GM23338 (cell line): ENCODE measurements at places on chromosomes 7 and 10. TPM values are rescaled to one million over a fixed set of nuclear protein-coding genes. Genes with fewer than 3 reads are reported as not detected.
A peak's percentile ranks its signal among the peaks of the same experiment; 100 is the strongest.

- H3K4me3 ChIP-seq: no peak overlapping the region
- peaks cover 28% of the 10 kb centered on the region for H3K4me1 ChIP-seq
Measured at GRCh38 chr10:70448236-70448635, 6.8 kb upstream of the NODAL start.

Gene BLNK
- total RNA-seq: not detected in 2 replicates

Gene GIMAP8
- not detected in 2 replicates for total RNA-seq

Gene ITGB1
- 439 and 441 TPM in 2 replicates for total RNA-seq

GRCh38 chr7:36361227-36361626, 28.4 kb upstream of the ANLN start:
- peaks cover 100% of the 10 kb centered on the region for H3K27me3 ChIP-seq
- no peak overlapping the region for H3K4me3 ChIP-seq
- no peak overlapping the region for H3K27ac ChIP-seq
- H3K36me3 ChIP-seq: no peaks in the 10 kb centered on the region
- no peak for DNase-seq
- H3K4me1 ChIP-seq: peaks cover 26% of the 10 kb centered on the region

DNA sequence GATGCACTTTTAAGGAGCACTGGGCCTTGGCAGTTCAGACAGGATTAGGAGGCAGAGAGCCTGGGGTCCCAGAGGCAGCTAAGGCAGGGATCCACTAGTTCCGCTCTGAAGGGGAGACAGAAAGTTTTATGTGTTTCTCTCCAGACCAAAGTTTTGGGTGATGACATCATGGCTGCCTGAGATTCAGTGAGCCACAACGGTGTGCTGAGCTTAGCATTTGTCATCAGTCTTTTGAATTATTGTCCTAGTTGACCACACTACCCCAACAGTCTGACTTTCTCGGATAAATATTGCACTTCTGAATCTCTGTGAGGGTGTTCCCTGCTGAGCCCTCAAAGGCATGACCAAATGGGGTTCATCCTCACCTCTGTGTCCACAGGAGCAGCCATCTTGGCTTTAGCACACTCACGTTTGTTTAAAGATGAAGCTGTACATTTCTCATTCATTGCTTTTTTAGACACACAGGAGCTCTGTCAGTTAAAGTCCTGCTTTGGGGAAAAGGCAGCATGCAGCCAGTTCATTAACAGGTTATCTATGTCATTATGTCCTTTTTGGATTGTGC, 297.7 kb upstream of the LRGUK start:
- no peaks in the 10 kb centered on the region; the same call in 1 of the 2 replicates for H3K4me1 ChIP-seq
- no peaks in the 10 kb centered on the region for H3K36me3 ChIP-seq
- no peaks in the 10 kb centered on the region for H3K27me3 ChIP-seq
- no peak for DNase-seq
- no peak overlapping the region for H3K27ac ChIP-seq

- no peaks in the 10 kb centered on the region for H3K4me1 ChIP-seq
- no peaks in the 10 kb centered on the region for H3K36me3 ChIP-seq
- no peak overlapping the region for H3K4me3 ChIP-seq
- DNase-seq: no peak
- H3K27me3 ChIP-seq: no peaks in the 10 kb centered on the region
- H3K27ac ChIP-seq: no peak overlapping the region
Measured at GRCh38 chr10:81009296-81009695, 471.6 kb downstream of the SH2D4B start.

DNA sequence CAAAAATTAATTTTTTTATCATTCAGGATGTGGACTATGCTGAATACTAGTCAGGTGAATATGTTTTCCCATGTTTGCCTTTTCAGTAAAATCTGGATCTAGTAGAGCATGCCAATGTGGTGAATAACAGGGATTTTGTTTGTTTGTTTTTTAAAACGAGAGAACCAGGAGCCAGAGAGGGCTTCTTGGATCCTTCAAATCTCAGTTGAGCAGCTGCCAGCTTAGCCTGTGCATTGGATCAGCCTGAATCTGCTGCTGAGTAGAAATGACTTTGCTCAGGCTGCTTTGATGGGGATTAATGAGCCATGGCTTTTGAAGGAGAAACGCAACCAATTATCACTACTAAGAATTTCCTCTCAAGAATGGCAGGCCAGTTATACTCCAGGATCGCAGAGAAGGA, 493.8 kb downstream of the ARL4A start:
- H3K4me1 ChIP-seq: no peaks in the 10 kb centered on the region
- H3K27me3 ChIP-seq: no peaks in the 10 kb centered on the region

DNA sequence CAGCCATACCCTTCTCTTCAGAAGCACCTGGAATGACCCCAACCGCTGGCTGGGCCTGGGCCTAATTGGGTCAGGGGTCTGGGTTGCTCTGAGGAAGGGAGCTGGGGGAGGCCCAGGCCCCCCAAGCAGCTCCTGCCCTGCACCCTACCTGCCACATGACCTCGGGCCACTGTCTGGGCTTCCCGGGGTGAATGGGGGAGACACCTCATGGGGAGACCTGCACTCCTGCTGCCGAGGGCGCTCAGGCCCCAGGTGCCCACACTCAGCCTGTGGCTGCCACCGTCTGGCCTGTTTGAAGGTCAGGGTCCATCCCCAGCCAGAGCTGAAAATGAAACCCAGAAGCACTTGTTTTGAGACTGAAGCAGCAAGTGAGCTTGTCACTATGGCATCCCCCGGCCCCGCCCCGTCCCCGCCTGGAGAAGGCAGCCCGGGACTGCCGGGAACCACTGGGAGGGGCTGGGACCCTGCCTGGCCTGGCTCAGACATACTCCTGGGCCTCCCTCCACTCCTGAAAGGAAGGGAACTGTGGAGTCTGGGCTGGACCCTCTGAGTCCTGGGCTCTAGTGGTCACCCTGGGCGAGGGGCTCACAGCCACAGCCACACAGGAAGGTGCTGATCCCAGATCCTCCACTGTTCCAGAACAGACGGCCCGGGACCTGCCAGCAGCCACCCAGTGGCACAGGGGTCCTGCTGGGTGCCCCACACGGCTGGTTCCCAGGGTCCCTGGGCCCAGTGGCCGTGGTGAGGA, 7.4 kb upstream of the MICALL2 start:
- H3K27ac ChIP-seq: no peak overlapping the region
- peak; percentile 51 for DNase-seq
- H3K36me3 ChIP-seq: no peaks in the 10 kb centered on the region
- H3K27me3 ChIP-seq: no peaks in the 10 kb centered on the region
- no peak overlapping the region for H3K4me3 ChIP-seq

Gene EBF3
- total RNA-seq: 0.23 and 0.49 TPM in 2 replicates

GRCh38 chr7:158431941-158432347, 155.7 kb downstream of the PTPRN2 start:
- H3K27ac ChIP-seq: no peak overlapping the region
- no peaks in the 10 kb centered on the region for H3K27me3 ChIP-seq
- no peak overlapping the region for H3K4me3 ChIP-seq
- no peaks in the 10 kb centered on the region for H3K36me3 ChIP-seq

GRCh38 chr10:127524908-127525665, 24.0 kb upstream of the NPS start:
- H3K4me3 ChIP-seq: no peak overlapping the region
- no peak for DNase-seq

- H3K27me3 ChIP-seq: peaks cover 22% of the 10 kb centered on the region; the same call in 1 of the 2 replicates
- peaks cover 14% of the 10 kb centered on the region for H3K4me1 ChIP-seq
- 0 out of 2 replicates have a peak overlapping the region, but pooled peaks have one; percentile 23 for H3K4me3 ChIP-seq
- no peak overlapping the region for H3K27ac ChIP-seq
- peak; percentile 43 for DNase-seq
Measured at GRCh38 chr7:69429911-69430383, 168.3 kb upstream of the AUTS2 start.

Gene WNT2
- total RNA-seq: not detected in 2 replicates

- H3K27me3 ChIP-seq: no peaks in the 10 kb centered on the region
- no peaks in the 10 kb centered on the region for H3K4me1 ChIP-seq
Measured at GRCh38 chr10:42960991-42961795, 115.7 kb upstream of the RET start.

DNA sequence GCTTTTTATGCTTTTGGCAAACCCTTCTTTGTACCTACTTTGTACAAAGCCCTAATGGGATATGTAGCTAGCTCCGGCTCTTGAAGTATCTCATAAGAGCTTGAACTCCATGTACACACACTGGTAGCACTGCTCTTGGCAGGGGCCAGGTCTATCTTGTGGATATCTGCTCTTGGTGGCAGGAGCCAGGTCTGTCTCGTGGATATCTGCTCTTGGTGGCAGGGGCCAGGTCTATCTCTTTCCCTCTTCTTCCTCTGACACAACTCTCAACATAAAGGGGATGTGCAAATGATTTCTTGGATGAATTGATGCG, 91.9 kb downstream of the WNT2 start:
- no peak for DNase-seq
- no peak overlapping the region for H3K4me3 ChIP-seq
- no peak overlapping the region for H3K27ac ChIP-seq
- no peaks in the 10 kb centered on the region for H3K36me3 ChIP-seq
- no peaks in the 10 kb centered on the region for H3K27me3 ChIP-seq

Gene ANKRD1
- not detected in 2 replicates for total RNA-seq

Gene CEP41
- total RNA-seq: 11.5 and 17.4 TPM in 2 replicates

DNA sequence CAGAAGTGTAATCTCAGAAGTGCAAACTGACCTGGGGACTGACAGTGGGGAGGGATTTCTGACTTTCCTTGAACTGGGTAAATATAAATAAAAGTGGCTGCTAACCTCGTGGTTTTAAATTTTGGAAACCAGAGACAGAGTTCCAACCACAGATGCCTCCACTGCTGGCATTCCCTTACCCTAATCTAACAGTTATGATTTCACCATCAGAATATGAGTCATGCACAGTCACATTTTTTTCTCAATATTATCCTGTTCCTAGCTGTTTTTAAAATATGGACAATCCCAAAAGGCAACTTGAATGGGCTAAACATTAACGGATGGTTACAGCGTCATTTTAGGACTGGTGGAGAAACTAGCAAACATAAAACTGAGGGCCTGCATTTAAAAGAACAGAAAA, 264.3 kb upstream of the INHBA start:
- no peaks in the 10 kb centered on the region for H3K27me3 ChIP-seq
- H3K27ac ChIP-seq: no peak overlapping the region
- no peak for DNase-seq
- no peak overlapping the region for H3K4me3 ChIP-seq
- H3K4me1 ChIP-seq: no peaks in the 10 kb centered on the region

Gene WEE2
- total RNA-seq: 0.16 TPM in 1 of 2 replicates, not detected in the other

DNA sequence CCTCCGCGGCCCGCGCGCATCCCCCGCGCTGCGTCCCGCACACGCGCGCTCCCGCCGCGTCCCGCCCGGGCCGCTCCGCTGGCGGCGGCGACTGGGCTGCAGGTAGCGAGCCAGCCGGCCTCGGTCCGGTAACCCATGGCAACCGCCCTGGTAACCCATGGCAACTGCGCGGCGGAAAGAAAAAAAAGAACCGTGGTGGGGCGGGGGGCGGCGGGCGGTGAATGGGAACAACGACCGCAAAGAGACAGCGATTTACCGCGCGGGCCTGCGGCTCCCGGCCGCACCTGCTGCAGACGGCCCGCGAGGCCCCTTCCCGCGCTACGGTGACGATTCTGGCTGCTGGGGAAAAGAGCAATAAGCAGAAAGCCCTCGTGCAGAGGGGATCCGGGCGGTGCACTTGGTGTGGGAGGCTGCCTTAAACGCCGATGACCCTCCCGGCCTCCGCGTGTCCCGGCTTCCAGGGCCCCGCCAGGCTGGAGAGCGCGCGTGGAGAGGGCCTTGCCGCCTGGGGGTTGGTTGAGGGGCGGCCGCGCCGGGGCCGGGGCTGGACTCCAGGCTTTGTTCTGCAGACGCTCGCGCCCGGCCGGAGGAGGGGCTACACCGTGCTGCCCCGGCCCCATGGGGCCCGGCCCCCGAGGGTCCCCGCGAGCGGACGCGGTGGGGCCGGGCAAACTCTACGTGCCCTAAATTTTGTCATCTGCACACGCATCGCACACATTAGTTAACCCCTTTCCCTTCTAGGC, 84.7 kb downstream of the SNX10 start:
- no peak overlapping the region for H3K27ac ChIP-seq
- no peaks in the 10 kb centered on the region for H3K27me3 ChIP-seq
- peaks cover 22% of the 10 kb centered on the region for H3K4me1 ChIP-seq
- H3K4me3 ChIP-seq: peak overlapping the region; percentile 73
- H3K36me3 ChIP-seq: no peaks in the 10 kb centered on the region
- peak; percentile 91 for DNase-seq

- peaks cover 20% of the 10 kb centered on the region; the same call in 1 of the 2 replicates for H3K4me1 ChIP-seq
- H3K36me3 ChIP-seq: no peaks in the 10 kb centered on the region
- H3K27me3 ChIP-seq: no peaks in the 10 kb centered on the region
- H3K4me3 ChIP-seq: no peak overlapping the region
Measured at GRCh38 chr7:13852281-13852968, 137.0 kb downstream of the ETV1 start.

- H3K27ac ChIP-seq: no peak overlapping the region
- no peaks in the 10 kb centered on the region for H3K36me3 ChIP-seq
- H3K27me3 ChIP-seq: no peaks in the 10 kb centered on the region
- DNase-seq: no peak
Measured at GRCh38 chr7:133650069-133650468, 397.2 kb downstream of the EXOC4 start.

- H3K27ac ChIP-seq: no peak overlapping the region
- no peak for DNase-seq
- H3K27me3 ChIP-seq: no peaks in the 10 kb centered on the region
- H3K4me3 ChIP-seq: no peak overlapping the region
Measured at GRCh38 chr10:17655567-17656146, 11.7 kb downstream of the STAM start.
